ENCODE measurements at places on chromosomes 12 and 14.

DNA sequence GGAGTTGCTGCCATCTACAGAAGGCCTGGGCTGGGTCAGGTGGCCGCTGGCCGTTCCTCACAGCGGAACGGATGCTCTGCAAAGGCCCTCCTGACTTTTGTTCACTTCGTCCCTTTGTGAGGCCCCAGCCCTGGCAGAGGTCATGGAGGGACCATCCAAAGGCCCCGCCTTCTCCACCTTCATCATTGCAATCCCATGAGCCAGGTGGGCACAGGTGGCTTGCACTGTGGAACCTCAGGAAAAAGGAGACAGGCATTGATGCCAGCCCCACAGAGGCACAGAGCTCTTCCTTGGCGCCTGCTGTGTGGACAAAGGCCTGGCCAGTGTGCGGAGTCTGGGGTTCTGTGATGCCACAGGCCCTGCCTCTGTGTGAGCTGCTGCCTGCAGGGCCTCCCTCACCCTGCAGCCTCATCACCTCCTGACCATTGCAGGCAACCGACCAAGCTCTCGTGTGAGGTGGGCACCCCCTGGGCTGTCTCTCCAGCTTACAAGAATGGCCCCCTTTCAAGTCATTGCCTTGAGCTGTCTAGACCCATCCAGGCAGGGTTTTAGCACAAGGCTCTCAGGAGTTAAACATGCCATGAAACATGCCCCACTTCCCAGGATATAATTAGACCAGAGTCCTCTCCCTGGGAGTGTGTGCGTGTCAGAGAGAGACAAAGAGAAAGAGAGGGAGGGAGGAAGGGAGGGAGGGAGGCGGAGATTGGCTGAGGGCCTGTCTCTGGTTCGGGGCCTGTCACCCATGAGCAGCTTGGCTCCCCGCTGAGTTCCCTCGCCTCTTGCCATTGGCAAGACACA is 19.3 kb downstream of the NFKBIA start:
- peak; percentile 86 for DNase-seq

GRCh38 chr14:81062816-81063215 is 107.4 kb downstream of the TSHR start:
- no peak for DNase-seq

- no peak for DNase-seq
Observed at GRCh38 chr12:58896278-58896677, 24.0 kb downstream of the LRIG3 start.

DNA sequence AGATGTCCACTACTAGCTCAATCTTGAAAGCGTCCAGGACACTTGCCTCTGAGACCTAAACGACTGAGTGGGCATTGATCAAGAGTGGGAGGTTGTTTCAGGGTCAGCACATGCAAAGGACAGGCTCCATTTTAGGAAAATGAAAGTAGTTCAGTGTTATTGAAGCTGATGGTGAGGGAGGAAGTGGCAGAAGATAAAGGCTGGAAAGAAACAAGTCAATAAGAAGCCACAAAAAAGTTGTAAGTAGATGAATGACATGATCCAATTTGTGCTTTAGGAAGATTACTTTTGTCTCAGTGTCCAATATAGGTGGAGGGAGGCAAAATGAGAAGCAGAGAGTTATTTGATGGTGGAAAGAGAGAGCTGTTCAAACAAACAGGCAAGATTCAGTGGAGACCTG is 22.0 kb downstream of the GPR65 start:
- DNase-seq: no peak

DNA sequence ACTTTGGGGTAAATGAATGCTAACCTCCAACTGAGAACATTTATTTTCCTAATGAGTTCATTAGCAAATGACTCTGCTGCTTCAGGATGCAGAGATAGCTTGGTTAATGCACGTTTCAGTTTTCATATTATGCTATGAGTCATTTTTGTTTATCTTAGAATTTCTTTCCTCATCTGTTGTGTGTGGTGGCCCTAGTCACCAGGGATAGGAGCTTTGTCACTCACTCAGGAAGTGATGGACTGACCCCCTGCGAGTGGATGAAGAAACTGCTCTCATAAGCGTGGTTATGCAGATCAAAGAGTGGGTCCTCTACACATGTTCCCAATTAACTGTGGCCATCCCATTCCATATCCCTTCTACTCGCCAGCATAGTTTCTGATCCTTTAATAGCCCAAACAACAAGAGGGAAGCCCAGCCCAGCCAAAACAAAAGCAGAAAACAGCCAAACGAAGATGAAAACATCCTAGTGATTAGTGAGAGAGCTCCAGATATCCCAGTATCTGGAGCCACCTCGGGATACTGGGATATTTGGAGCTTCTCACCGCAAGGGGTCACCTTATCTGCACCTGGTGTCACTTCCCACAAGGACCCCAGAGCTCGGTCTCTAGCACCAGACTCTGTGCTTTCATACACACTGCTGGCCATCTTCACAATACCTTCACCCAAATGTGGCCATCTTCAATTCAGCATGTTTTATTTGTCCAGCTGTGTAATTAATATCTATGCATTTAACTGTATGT is 8.6 kb downstream of the TC2N start:
- DNase-seq: no peak

DNA sequence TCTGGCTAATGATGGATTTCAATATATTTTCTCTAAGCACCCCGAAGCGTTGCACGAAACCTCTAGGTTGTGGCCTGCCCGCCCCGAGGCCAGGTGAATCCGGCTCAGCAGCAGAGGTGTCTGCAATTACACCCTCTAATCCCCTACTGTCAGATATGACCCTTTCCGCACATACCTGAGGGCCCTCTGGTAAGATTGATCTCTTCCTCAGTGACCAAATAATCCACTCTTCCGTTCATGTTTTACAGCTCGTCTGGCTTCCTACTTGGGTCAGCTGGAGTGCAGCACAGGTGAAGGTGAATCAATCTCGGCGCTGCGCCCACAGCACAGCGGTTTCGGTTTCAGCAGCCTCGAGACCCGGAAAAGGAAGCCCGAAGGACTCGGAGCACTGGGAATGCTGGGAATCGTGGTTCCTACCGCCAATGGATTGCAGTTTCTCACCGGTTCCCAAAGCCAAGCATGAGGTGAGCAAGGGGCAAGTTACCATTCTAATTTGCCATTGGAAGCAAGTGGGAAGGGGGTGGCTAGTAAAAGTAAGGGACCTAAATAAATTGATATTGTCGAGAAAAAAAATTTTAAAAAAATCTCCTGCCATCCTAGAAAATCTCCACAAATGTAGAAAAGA is at the start of gene SYNJ2BP:
TSS of gene SYNJ2BP (minus strand) at position 366 of the 625 bp plus-strand sequence. CDS start at position 239, 127 bp downstream.
- DNase-seq: peak; percentile 12

GRCh38 chr14:54754623-54755386 is 147.8 kb downstream of the GCH1 start:
- no peak for DNase-seq

DNA sequence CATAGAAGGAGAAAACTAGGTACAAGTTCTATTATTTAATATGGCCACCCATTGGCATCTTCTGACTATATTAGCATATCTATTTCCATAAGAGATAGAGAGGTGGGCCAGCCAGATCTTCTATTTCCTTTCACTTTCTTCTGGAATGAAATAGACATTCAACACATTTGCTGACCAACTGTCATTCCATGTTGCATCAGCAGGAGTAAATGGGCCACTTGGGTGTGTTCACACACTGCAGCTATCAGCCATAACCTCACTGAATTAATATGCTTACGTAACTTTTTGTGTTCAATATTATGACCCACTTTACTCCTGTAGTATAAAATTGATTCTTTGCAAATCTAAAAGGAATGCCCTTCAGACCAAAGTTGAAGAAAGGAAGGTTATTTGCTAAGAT is 106.2 kb upstream of the LGR5 start:
- DNase-seq: no peak

DNA sequence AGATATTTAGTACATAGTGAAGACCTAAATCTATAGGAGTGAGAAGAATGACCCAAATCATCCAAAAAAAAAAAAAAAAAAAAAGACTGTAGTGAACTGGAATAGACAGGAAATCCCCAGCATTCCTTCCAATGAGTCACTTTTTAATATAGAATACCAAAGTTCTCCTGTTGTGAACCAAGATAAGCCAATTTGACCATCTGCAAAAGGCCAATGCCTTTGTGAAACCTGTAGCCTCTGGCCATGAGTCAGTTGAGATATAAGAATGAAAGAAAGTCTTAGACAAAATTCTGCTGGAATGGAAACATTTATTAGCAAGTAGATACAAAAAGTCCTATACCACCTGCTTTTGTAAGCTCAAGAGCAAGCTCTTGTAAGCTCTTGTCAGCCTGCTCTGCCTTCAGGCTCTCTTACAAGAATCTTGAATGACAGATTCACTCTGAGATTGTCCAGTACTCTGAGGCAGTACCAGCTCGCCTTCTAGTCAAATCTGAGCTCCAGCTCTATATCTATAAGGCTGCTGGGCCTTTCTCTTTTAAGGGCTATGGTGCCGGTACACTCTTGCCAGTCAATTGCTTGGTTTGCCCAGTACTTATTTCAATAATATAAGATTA is 243.0 kb upstream of the TMTC1 start:
- no peak for DNase-seq

DNA sequence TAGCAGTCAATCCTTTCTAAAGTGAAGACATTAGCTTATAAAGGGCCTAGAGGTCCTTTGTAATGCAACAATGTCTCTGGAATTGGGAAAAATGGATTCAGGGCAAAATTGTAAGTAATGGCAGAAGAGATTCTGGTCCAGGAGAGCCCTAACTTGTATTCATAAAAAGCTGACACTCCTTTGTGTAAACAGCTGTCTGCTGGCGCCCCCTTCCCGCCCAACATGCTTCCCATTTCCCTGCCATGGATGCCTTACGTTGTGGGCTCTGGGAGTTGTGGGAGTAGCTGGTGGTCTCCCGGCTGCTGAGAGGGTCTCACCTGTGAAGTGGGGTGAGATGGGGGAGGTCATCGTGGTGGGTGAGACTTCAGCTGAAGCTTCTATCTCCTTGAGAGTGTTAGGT is 2.3 kb downstream of the ACRBP start:
- no peak for DNase-seq

DNA sequence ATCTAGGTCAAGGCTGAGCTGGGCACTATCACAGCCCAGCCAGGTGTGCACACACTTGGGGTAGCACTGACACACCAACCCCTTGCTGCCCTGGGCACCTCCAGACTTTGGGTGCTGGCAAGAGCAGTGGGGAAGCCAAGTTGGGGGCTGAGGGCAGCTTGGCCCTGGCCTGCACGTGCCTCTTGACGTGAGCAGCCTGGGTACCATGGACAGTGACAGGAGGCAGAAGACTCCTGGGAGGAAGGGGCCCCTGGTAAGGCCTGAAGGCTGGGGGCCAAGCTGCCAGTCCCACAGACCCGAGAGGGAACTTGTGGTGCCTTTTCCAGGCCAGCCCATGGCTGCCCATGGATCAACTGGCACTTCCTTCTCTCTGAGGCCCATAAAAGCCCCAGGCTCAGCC is 124.1 kb upstream of the SFSWAP start:
- no peak for DNase-seq

DNA sequence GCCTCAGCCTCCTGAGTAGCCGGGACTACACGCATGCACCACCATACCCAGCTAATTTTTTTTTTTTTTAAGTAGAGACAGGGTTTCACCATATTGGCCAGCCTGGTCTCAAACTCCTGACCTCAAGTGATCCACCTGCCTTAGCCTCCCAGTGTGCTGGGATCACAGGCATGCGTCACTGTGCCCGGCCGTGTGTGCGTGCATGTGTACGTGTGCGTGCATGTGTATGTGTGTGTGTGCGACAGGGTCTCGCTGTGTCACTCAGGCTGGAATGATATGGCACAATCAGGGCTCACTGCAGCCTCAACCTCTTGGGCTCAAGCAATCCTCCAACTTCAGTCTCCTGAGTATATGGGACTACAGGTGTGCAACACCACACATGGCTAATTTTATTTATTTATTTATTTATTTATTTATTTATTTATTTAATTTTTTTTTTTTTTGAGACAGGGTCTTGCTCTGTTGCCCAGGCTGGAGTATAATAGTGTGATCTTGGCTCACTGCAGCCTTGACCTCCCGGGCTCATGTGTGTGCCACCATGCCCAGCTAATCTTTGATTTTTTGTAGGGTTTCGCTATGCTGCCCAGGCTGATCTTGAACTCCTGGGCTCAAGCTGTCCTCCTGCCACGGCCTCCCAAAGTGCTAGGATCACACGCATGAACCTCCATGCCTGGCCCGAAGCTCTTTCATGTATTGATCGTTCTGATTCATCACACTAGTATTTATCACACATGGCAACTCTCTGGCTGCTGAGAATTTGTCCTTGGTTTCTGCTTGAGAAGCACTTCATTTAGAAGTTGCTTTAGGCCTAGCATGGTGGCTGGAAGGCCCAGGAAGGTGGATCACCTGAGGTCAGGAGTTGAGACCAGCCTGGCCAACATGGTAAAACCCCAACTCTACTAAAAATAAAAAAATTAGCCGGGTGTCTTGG is 35.9 kb upstream of the CLIP1 start:
- no peak for DNase-seq

- no peak for DNase-seq
Observed at GRCh38 chr14:35286707-35287106, 5.5 kb upstream of the PSMA6 start.

GRCh38 chr12:119180380-119181040 is 1.8 kb downstream of the HSPB8 start:
- DNase-seq: no peak

GRCh38 chr12:7642876-7643309 is 22.8 kb downstream of the APOBEC1 start:
- DNase-seq: no peak

DNA sequence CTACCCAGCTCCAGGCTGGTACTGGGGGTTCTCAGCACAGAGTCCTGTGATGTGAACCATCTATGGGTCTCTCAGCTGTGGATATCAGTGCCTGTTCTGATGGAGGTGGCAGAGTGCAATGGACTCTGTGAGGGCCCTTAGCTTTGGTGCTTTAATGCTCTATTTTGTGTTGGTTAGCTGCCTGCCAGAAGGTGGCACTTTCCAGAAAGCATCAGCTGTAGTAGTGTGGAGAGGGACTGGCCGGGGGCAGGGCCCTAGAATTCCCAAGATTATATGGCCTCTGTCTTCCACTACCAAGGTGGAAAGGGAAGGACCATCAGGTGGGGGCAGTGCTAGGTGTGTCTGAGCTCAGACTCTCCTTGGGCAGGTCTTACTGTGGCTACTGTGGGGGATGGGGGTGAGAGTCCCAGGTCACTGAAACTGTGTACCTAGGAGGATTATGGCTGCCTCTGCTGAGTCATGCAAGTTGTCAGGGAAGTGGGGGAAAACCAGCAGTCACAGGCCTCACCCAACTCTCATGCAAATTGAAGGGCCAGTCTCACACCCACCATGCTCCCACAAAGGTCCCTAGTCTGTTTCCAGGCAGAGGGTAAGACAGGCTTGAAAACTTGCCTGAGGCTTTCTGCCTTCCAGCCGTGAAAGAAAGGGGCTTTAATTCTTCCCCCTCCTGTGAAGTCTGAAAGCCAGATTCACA is 878.1 kb downstream of the C12orf50 start:
- DNase-seq: no peak

GRCh38 chr14:65032319-65032718 is 45.6 kb downstream of the FNTB start:
- DNase-seq: no peak

- no peak for DNase-seq
Observed at GRCh38 chr14:100427166-100427565, 104.0 kb downstream of the SLC25A47 start.

GRCh38 chr14:57122129-57122528 is 146.6 kb downstream of the EXOC5 start:
- no peak for DNase-seq
